ENCODE measurements at places on chromosomes 3 and 15.

DNA sequence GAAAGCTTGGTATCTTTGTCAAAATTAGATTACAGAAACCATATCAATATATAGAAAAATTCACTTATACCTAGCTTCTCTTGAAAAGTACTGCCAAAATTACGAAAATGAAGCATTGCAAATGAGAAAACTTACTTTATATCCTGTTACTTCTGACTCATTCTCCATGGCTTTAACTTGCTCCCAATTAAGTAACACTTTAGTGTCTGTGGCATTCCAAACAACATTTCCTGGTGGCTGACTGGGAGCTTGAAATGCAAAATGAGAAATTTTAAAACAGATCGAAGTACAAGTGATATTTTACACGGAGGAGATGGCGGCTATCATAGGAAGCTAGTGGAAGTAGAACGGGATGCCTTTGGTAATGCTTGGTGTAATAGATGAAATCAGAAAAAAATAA is 347.3 kb downstream of the CNTN3 start:
- peak; percentile 11 for DNase-seq

DNA sequence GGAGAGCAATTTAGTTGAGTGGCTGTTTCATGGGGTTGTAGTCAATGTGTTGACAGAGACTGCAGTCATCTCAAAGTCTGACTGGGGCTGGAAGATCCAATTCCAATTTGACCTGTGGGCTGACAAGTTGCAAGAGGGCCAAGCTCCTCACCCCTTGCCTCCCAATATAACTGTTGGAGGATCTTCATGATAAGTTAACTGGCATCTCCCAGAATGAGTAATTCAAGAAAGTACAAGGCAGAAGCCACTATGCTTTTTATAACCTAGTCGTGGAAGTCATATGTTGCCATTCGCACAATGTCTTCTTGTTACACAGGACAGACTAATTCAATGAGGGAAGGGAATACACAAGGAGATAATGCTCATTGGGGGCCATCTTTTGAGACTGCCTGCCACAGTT is 29.1 kb downstream of the GPR15 start:
- no peak for DNase-seq

- no peak for DNase-seq
These were observed 149.9 kb upstream of the NR2E3 start for GRCh38 chr15:71660501-71660900.

- DNase-seq: no peak
These were observed 520.4 kb upstream of the MDFIC2 start for GRCh38 chr3:70832834-70833205.

DNA sequence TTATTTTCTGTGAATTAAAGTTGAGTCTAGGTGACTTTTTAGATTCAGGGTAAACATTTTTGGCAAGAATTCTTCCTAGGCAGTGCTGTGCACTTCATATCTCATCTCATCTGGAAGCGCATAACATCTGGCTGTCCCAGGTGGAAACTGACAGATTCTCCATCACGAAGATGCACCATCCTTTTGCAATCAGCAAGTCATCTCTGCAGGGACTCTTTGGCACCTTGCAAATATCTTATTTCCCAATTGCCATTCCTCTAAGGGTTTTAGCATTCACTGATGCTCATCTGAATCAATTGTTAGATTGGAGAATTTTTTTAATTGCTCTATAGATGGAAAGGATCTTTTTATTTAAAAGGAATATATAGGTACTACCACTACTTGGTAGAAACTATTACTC is 282.7 kb upstream of the ATP10A start:
- no peak for DNase-seq

- DNase-seq: no peak
These were observed 98.7 kb downstream of the VPS8 start for GRCh38 chr3:184910664-184911063.

GRCh38 chr3:72510247-72510646 is 338.0 kb downstream of the SHQ1 start:
- no peak for DNase-seq

DNA sequence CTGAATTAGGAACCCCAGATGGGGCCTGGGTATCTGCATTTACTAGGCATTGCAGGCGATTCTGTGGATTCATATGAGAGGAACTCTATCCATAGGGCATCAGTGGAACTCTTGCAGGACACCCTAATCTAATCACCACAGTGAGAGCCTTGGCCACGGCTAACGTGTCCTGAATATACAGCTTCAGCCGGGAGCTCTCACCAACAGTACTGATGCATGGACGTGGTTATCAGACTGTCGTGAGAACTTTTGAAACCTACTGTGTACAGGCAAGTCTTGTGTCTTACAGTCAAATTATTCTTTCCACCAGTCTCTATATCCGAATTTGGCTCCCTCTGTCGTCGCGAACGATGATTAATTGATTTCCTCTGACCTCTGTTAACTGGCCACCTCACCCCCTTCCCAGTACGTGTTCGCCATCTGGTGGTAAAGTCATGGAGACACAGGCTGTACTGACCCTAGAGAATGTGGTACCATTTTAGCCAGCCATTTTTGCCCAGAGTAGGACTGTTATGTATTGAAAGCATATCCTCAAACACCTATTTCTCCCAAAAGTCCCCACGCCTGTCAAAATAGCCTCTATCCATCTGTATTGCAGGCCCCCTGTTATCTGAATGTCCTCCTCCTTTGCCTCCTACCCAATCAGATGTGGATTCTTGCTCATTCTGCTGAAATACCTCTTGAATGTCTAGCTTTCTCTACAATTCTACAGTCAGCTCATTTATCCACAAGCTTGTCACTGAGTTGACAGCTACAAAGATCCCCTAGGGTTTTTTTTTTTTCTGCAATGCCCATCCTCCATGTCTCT is 39.7 kb downstream of the GLDN start:
- peak; percentile 52 for DNase-seq

- no peak for DNase-seq
These were observed 443.7 kb downstream of the NR2F2 start for GRCh38 chr15:96774216-96774615.

GRCh38 chr3:116770815-116771450 is 61.4 kb downstream of the TUSC7 start:
- DNase-seq: peak; percentile 87

DNA sequence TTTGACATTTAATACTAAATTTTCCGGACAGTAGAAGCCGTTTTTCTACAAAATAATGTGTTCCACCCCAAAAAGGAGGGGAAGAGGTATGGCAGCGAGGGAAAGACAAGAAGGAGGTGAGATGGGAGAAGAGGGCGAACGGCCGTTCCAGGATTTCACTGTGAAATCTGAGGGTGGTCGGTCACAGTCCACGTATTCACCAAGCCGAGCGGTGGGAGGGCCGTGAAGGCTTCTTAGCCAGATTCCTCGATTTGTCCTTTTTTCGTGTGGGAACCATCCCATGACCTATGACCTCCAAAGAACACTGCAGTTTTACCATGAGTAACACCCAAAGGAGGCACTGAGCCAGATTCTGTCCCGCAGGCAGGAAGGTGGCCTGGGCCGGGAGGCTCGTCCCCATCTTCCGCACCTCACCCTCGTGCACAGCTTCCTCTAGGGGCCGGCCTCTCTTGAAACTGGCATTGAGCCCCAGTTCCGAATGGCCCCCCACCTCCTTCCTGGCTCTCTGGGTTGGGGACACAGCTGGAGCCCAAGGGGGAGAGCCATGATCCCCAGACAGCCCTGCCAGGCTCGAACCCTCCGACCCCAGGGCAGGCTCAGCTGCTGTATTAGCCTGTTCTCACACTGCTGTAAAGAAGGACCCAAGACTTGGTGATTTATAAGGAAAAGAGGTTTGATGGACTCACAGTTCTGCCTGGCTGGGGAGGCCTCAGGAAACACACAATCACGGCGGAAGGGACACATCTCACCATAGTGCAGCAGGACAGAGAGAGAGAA is 23.7 kb downstream of the XXYLT1 start:
- DNase-seq: no peak

DNA sequence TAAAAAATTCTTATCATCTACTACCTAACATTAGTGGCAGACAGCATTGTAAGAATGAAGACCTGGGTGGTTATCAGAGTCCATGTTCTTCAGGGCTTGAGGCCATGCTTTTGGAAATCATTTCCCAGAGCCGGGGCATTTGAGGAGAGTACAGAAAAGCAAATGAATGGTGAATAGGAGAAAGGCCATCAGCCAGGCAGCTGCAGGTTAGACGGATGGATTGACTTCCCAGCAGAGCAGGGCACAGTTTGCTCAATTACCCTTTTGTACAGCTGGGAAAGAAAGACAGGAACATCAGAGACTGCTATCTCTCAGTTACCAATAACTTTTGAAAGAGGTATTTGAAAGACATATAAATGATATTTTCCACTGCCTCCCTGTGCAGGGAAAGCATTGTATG is 135.6 kb downstream of the ALCAM start:
- DNase-seq: no peak

- DNase-seq: no peak
These were observed 95.1 kb downstream of the RPL39L start for GRCh38 chr3:187044206-187044605.

- no peak for DNase-seq
These were observed 854.6 kb downstream of the NTRK3 start for GRCh38 chr15:87401973-87402372.

- peak; percentile 29 for DNase-seq
These were observed 147.4 kb downstream of the TJP1 start for GRCh38 chr15:29674661-29675533.

- DNase-seq: peak; percentile 21
These were observed 877 bp downstream of the NIT2 start for GRCh38 chr3:100335434-100335833.

GRCh38 chr3:106371221-106371970 is 502.6 kb upstream of the CBLB start:
- no peak for DNase-seq

DNA sequence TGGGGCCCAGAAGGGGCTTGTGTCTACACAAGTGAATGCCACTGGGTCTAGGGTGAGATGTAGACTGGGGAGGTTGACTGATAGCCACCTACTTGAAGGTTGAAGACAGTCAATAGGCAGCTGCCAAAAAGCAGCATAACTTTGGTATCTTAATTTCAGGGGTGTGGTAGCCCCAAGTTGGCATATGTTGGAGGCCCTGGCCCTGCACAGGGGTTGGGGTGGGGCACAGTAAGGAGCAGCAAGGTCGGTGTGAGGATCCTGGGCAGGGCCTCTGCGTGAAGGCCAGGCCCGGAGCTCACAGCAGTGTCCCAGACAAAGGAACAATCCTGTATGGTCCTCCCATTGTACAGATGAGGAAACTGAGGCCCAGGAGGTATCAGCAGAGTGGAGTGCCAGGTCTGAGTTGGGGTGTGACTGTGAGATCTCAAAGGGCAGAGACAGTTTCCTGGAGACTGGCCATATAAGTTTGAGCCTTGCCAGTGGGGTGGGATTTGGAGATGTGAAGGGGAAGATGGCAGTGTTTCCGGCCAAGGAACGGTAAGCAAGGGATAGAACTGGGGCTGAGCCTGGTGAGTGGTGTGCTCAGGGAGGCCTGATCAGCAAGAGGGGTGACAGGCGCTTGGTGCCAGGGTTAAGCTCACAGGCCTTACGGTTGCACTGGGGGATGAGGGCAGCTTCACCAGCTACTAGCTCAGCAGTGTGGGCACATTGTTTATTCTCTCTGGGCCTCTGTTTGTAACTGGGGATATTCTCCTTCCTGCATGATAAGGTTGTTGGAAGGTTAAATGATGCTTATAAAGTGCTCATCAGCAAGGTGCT is 1.7 kb downstream of the KLHL40 start:
- no peak for DNase-seq

- DNase-seq: no peak
These were observed 244.5 kb upstream of the KCNMB2 start for GRCh38 chr3:178291574-178292370.

DNA sequence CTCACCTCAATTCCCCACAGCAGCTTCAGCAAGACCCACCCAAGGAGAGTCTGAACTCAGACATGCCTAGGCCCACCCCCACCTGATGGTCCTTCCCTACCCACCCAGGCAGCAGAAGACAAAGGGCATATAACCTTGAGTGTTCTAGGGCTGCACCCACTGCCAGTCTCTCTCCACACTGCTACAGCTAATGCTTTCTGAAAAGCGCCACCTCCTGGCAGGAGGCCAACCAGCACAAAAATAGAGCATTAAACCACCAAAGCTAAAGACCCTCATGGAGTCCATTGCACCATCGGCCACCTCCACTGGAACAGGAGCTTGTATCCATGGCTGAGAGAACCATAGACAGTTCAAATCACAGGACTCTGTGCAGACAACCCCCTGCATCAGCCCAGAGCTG is 11.3 kb upstream of the RPL39L start:
- no peak for DNase-seq

- peak; percentile 45 for DNase-seq
These were observed 22.1 kb downstream of the TMED3 start for GRCh38 chr15:79332824-79333510.
